ENCODE measurements at places on chromosomes 4 and X. TPM values are rescaled to one million over a fixed set of nuclear protein-coding genes. Genes with fewer than 3 reads are reported as not detected.

ZDHHC15 gene
- polyA plus RNA-seq: 0.88 TPM

SCML1 gene
- polyA plus RNA-seq: 32.5 TPM

PCSK1N gene
- polyA plus RNA-seq: 297 TPM

MSX1 gene
- 4.6 TPM for polyA plus RNA-seq

FRAS1 gene
- polyA plus RNA-seq: 0.20 TPM

Measured in adrenal gland (tissue), 19 donors.